ENCODE measurements at places on chromosomes 12 and 14.
A peak's percentile ranks its signal among the peaks of the same experiment; 100 is the strongest.

DNA sequence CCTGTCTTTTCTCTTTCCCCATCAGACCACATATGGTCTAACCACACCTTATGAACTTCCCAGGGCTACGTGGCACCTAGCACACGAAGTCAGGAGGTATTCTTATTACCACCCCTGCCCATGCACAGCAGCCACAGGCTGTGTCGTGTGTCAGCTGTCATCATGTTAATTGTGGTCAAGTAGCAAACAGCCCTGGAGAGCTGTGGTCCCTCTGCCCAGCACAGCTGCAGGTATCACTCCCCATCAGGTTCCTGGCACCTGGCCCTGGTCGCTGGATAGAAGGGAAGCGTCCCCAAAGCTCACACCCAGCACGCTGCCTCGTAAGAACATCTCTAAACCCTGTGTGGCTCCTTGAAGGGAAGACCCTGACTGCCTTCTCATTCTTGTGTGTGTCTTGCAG, 45.4 kb downstream of the CLMN start:
- DNase-seq: no peak

DNA sequence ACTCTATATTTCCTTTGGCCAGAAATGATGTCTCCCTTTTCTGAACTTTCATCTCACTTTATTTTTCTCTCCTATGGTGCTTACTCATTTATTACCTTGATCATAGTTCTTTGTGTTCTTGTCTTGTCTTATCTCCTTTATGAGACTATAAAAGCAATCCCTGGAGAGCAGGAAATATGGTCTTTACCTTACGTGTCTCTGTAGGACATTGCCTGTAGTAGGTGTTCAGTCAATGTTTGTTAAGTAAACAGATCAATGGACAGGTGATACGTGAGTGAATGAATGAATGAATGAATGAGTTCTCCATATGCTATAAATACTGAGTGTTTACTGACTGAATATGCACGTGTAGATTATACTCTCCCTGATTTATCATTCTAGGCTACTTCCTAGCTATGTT, 193.7 kb upstream of the HMGA2 start:
- no peak for DNase-seq

DNA sequence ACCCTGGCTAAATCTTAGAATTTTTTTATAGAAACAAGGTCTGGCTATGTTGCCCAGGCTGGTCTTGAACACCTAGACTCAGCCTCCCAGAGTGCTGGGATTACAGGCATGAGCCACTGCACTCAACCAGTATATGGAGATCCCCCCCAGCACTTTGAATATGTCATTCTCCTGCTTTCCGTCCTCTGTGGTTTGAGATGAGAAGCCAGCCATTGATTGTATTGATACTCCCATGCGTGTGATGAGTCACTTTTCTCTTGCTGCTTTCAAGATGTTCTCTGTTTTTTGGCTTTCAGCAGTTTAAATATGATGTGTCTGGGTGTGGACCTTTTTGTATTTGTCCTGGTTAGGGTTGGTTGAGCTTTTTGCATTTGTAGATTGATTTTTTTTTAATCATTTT, 75.2 kb upstream of the DNM1L start:
- DNase-seq: no peak

DNA sequence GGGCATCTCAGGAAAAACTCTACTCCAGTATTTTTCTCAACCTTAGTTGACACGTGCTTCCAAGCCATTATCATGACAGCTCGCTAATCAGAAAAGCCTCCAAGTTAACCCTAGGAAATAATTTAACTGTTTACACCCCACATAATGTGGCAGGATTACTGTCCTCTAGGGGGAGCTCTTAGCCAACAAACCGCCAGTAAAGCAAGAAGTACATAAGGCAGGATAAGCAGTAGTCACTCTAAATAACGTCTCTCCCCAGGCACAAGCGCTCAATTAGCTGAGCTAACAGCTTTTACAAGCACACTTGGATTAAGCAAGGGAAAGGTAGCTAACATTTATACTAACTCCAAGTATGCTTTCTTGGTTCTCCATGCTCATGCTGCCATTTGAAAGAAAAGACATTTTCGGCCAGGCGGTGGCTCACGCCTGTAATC, 22.8 kb downstream of the APOBEC1 start:
- peak; percentile 53 for DNase-seq

- DNase-seq: no peak
These were observed 66.8 kb downstream of the ARL6IP4 start for GRCh38 chr12:123047289-123047688.

GRCh38 chr14:93112891-93113677, 2.6 kb downstream of the ITPK1 start:
- DNase-seq: peak; percentile 83

- DNase-seq: no peak
These were observed 201.7 kb downstream of the EXOC5 start for GRCh38 chr14:57066887-57067513.

- no peak for DNase-seq
These were observed 34.0 kb downstream of the FIGNL2 start for GRCh38 chr12:51814311-51815088.

DNA sequence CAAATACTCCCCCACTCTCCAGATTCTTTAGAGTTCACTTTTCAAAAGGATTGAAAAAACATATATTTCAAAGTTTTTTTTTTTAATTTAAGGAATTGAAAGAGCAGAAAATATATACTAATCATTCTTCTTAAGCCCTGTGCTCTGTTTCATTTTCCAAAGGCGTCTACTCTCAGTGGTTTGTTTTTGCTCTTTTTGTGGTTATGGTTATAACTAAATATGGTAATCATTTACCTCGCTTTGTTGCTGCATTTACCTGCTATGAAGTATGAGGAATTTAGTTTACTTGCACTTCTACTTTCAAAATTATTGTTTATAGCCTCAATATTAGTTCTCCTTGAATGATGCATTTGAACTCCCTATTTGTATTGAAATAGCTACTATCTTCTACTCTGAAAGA, 55.9 kb upstream of the LRRK2 start:
- no peak for DNase-seq

- DNase-seq: no peak
These were observed 22.3 kb upstream of the PLXNC1 start for GRCh38 chr12:94126067-94126466.
